Body of pancreas (tissue), 4 donors: ENCODE measurements at places on chromosomes 16 and 17. TPM values are rescaled to one million over a fixed set of nuclear protein-coding genes. Genes with fewer than 3 reads are reported as not detected.

The ABCA6 gene
- 20.8 TPM for total RNA-seq

The NPIPA2 gene
- total RNA-seq, result not detected

The PPY gene
- total RNA-seq, result 15.5 TPM

The CD300A gene
- total RNA-seq, result 2.0 TPM

The ADORA2B gene
- 1.8 TPM for total RNA-seq

The ZNF500 gene
- 7.5 TPM for total RNA-seq
